ENCODE measurements at places on chromosomes 2 and 18.

DNA sequence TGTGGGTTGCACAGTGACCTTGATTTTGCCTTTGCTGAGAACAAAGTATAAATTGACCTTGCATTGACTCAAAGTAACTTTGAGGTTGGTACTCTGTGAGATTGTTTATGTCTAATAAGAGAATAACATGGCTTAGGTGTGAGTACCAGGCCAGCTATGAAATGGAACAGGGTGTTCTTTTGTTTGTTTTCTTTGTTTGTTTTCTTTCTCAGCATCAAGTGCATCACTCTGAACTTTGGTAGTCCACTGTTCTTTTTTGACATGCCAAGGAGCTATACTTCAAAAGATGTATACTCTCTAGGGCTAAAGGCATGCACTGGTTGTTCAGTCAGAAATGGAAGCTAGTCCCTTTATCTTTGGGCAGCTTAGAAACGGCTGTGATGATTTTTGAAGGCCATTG, 5.1 kb downstream of the ABCB11 start:
- DNase-seq = no peak

- no peak for DNase-seq
These were observed 228.6 kb downstream of the EPHA4 start for GRCh38 chr2:221343524-221343923.

GRCh38 chr18:34932792-34933466, 108.3 kb upstream of the MAPRE2 start:
- no peak for DNase-seq

DNA sequence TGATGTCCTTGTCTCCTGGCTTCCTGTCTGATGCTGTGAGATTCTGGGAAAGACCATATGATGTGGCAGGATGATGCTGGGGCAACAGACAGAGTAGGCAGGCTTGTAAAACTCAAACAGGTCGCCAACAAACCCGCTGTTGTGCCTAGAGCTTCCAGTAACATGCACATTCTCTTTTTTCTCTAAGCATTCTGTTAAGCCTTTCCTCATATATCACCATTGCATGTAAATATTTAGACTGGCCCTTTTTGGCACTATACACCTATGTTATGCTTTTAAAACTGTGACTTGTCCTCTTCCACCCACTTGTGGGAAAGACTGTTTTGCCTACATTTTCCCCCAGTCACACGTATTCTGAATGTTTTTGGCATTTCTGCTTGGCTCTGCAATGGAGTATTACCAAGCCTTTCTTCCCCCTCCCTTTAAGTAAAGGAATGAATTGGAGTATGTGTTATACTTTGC, 250.4 kb upstream of the TANK start:
- DNase-seq = no peak

DNA sequence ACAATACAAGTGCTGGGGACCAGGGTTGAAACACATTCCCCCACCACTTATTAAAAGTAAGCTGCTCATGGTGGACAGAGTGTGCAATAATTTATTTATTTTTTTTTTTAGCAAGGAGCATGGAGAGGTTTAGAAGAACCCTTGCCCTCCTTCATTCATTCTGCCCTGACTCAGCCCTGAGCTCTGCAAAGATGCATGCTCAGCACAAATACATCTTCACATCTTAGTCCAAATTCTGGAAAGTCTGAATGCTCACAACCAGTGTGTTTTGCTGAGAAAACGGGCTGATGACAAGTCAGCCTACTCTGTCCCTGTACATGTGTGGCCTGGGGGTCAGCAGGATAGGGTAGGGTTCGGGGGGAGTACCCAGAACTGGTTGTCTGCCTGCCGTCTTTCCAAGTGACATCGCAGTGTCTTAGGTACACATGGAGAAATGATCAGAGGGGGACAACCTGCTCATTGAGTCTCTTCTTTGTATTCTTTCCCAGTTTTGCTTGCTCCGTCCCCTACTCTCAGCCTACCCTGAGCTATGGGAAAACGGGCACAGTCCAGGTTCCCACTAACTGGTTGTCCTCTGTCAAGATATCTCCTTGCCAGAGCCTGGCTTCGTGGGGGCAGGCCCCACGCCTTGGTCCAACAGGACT, 76.4 kb downstream of the ADD2 start:
- no peak for DNase-seq

DNA sequence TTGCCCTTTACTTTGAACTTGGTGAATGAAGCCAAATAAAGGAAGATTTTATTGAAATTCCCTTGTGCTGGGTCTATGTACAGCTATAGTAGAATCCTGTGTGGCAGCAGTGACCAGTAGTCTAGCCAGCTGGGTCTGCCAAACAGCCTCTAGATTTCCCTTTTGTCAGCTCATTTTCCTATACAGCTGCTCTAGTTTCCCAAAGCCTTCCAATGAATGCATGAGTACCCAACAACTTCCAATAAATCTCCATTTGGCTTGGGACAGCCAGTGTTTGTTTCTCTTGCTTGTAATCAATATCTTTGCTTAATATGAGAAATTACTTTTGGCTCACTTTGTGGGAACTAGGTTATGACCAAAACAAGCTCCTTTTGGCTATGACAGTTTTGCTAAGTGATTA, 43.6 kb downstream of the SCN9A start:
- no peak for DNase-seq

DNA sequence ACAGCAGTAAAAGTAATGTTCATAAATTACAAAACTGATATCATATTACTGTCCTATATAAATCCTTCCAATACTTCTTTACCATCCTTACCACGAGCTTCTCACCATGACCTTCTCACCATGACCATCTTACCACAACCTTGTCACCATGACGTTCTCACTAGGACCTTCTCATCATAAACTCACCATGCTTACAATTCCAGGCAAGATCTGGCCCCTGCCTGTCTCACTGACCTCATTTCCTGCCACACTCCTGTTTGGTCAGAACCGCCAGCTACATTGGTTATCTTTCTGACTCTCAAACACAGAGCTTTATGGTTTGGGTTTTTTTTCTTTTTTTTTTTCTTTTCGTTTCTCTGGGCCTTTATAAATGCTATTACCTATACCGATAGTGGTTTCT, 827.6 kb downstream of the RNF144A start:
- DNase-seq = no peak

Measured in hematopoietic multipotent progenitor cell treated with erythropoietin and hydrocortisone succinate and interleukin-3 and kit ligand, for 4 days (in vitro differentiated cells).